Ovary (tissue), 10 donors: ENCODE measurements at places on chromosomes 4 and X.
A peak's percentile ranks its signal among the peaks of the same experiment; 100 is the strongest.

DNA sequence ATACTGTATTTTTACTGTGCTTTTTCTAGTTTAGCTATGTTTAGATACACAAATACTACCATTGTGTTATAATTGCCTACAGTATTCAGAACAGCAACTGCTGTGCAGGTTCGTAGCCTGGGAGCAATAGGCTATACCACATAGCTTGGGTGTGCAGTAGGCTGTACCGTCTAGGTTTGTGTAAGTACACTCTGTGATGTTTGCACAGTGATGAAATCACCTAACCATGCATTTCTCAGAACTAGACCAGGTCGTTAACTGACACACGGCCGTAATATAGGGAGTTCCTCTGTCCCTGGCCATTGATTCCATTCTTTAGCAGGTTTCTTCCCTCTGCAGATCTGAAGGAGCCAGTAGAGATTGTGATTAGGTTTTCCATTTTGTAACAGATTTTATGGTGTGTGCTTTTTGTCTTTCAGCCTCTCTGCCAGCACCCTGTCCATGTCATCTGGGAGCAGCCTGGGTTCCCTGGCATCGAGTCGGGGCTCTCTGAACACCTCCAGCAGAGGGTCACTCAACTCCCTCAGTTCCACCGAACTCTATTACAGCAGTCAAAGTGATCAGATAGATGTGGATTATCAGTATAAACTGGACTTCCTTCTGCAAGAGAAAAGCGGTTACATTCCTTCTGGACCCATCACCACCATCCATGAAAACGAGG is 59.5 kb downstream of the CLDN22 start:
- no peak for DNase-seq

GRCh38 chrX:63758011-63758410 is 27.0 kb downstream of the ARHGEF9 start:
- DNase-seq = no peak

- peak; percentile 66 for DNase-seq
Observed at GRCh38 chr4:183960046-183960420, 54.9 kb downstream of the STOX2 start.

DNA sequence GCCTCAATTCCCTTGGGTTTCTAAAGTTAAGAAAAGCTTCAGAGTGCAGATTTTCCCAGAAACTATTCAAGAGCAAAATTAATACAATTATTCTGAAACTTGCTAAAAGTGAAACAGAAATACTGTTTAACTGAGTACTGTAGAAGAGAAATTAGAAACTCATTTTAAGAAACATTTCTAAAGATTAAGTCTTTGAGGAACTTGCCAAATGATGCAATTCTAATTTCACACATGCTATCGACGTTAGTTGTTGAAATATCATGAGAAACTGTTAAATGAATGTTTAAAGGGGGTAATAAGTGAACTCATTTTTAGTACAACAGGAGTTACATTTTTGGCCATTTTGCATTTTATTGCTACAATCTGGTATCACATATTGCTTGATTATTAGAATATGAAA is 125.3 kb upstream of the MAOA start:
- DNase-seq = no peak

GRCh38 chrX:56763556-56764152 is 34.6 kb downstream of the NBDY start:
- peak; percentile 86 for DNase-seq

DNA sequence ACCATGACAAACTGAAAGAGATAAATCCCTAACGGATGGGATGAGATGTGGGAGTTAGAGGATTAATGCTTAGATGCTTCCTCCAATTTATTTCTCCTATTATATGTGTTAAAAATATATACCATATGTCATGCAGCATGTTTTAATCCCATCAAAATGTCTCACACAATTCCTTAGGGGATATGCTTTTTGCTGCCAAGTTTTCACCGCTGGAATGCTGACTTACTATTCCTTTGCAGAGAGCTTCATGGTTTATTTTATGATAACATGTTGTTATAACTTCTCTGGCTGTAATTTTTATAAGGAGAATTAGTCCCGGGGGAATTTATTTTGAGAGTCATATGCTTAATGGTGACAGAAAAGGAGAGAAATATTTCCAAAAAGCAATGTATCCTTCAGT is 670.3 kb downstream of the IL1RAPL1 start:
- DNase-seq = no peak

GRCh38 chr4:188976644-188977115 is 837.4 kb downstream of the TRIML1 start:
- DNase-seq = no peak

GRCh38 chr4:8867624-8868320 is 3.9 kb downstream of the HMX1 start:
- no peak for DNase-seq

DNA sequence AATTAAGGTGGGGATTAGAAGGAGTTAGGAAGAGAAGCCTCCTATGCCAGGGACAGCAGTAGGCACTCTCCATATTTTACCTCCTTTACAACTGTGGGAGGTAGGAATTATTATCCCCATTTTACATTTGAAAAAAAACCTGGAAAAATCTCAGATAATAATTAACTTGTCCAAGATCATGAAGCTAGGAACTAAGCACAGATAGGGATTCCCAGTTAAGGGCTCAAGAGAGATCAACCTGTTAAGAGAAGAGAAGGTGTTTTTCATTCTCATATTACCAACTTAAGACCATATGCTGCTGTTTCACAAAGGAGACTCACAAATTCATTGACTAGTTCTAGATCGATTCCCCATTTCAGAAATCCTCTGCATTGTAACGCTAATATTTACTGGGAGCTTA is 16.1 kb upstream of the FAM47E start:
- DNase-seq = no peak

- no peak for DNase-seq
Observed at GRCh38 chr4:24143741-24144140, 253.9 kb upstream of the PPARGC1A start.

DNA sequence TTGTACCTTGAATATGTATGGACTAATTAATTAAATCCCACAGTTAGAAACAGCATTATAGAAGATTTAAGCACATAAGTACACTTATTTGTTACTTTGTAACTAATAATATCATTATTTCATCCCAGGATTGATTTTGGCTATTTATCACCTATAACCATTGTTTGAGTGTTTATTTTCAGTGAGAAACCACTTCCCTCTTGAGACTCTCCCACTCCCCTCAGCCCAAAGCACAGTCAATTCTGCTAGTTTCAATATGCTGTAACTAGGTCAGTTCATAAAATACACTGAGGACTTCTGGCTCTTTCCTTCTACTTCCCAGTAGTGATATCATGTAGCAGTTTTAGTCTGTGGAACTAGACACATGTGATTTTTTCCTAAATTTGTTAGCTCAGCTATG is 16.3 kb downstream of the OFD1 start:
- no peak for DNase-seq

- DNase-seq = no peak
Observed at GRCh38 chr4:86840858-86841257, 8.3 kb downstream of the SLC10A6 start.

DNA sequence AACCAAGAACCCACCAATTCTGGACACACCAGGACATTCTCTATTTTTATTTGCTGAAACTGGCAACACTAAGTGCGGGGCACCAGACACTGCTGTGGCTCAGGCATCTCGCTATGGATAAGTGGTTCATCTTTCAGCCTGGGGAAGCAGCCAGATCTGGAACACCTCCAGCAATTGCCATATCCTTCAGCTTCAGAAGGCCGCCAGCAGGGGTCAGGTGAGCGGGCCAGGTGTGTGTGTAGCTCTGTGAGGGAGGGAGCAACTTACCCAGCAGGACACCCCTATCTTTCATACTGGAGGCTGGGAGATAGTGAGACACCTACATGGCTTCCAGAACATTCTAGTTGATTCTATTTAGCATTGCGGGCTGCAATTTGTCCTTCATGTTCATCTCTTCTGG is 57.0 kb upstream of the GBA3 start:
- DNase-seq = no peak

- no peak for DNase-seq
Observed at GRCh38 chrX:65671966-65672365, 4.5 kb downstream of the MSN start.

GRCh38 chrX:38061335-38061734 is 55.0 kb downstream of the SYTL5 start:
- DNase-seq = no peak
